ENCODE measurements at places on chromosomes 2 and 18. TPM values are rescaled to one million over a fixed set of nuclear protein-coding genes. Genes with fewer than 3 reads are reported as not detected.
A peak's percentile ranks its signal among the peaks of the same experiment; 100 is the strongest.

DNA sequence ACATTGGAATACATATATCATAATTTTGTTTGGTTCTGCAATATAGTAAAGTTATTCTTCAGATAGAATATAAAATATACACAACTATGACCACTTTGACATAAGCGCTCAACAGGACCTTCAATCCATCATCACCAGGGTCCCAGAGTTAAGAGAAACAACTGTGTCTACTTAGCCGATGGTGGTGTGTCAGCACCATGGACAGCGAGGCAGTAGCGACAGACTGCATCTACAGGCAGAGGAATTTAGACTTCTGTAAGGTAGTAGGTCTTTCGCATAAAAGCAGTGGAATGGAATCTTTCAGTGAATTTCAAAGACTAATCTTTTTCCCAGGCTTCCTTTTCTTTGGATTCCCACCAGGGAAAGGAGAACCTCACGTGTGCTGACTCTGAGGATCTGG, 20.5 kb upstream of the LRPPRC start:
- peak; percentile 68 for DNase-seq

GRCh38 chr2:175698061-175698460, 304.0 kb downstream of the LNPK start:
- DNase-seq: no peak

GRCh38 chr2:60861736-60862135, 19.6 kb upstream of the REL start:
- DNase-seq: no peak

DNA sequence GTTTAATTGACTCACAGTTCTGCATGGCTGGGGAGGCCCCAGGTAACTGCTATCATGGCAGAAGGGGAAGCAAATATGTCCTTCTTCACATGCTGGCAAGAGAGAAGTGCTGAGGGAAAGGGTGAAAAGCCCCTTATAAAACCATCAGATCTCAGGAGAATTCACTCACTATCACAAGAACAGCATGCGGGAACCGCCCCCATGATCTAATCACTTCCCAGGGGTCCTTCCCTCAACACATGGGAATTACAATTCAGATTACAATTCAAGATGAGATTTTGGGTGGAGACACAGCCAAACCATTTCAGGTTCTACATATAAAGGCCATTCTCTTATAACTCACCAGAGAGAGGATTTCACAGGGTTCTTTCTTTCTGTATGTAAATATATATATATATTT, 62.9 kb downstream of the VRK2 start:
- DNase-seq: no peak

DNA sequence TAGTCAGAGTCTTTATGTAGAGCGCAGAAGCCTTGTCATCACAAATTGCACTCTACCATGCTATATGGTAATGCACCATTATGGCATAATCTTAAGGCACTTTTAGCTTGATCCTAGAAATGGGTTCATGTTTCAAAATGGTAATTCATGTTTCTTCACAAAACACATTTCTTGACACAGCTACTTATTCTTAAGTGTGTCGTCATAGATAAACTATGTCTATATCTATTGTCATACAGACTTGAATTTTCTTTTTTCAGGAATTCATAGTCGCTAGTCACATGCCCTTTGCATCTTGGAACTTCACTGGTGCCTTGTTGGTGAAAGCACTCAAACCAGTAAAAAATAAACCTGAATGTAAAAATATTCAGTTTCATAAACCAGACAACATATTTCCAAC, 1578.2 kb downstream of the LRP1B start:
- no peak for DNase-seq

- DNase-seq: peak; percentile 60
Observed at GRCh38 chr18:6885992-6886796, 156.7 kb downstream of the ARHGAP28 start.

DNA sequence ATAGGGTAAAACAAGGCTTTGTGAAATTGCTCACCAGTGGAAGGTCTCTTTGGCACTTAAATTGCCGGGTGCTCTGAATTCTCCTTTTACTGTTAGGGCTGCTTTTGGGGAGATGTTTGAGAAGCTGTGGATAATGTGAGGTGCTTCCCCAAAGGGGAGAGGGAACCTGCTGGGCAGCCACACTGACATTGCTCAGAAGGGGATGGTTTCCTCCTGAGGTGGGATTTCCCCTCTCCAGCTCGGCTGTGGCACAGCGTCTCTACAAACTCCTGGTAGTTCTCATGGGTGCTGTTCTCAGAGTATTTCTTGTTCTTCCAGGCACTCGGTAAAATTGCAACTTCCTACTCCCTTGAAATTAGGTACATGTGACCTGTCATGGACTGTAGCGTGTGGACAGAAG, 124.2 kb downstream of the LPIN1 start:
- no peak for DNase-seq

- no peak for DNase-seq
Observed at GRCh38 chr2:59250307-59250677, 1009.2 kb upstream of the FANCL start.

DNA sequence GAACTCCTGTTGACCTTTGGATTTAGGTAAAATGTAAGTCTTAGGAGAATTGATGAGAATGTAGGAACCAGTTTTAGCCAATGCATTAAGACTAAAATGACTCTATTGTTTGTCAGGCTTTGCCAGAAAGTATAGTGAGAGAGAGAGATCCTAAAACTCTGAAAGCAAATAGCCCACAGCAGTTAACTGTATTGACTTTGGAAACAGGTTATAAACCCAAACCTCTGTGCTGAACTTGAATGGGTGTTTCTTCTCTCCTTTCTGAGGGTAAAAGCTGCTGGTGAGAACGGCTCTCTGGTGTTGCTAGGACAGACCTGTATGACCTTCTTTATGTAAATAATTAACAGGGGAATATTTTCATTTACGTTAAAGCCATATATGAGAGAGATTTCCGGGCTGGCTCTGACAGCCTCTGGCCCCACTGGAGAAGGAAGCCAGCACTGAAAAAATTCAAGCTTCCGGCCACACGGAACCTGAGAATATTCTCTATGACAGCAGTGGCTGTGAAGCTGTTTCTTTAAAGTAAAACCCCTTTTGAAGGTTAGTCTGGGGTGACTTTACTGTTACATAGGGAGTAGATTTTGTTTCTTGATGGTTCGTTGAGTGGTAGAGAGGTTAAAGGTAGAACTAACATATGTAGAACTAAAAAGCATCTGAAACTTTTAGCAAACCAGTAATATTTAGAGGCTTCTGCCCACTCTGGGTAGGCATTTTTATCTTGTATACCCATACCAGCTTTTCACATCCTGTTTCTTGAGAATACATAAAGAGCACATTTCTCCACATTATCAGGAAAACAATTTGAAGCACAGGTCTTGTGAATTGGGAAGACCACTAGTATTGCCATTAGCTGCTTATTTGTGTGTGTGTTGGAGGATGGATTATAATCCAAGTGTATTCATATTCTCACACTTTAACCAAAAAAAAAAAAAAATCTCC, 123.8 kb downstream of the SPTBN1 start:
- DNase-seq: no peak

GRCh38 chr18:3083766-3084165, 70.8 kb upstream of the LPIN2 start:
- DNase-seq: no peak

DNA sequence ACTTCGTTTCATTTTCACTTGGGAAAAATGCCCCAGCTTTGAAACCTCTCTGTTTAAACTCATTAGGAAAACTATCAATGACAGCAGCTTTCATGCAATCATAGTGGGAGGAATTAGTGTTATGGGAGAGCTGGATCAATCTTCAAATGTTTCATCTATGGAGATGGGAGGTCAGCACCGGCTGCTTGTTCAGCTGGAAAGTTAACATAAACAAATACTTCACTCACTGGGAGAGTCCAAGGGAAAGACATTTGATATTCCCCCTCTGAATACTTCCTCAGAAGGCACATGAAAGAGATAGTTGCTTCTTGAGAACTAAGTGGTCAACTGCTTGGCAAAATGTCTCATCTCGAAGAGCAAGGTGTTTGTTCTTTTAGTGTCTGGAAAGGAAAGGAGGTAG, 7.3 kb downstream of the LYPD1 start:
- no peak for DNase-seq

DNA sequence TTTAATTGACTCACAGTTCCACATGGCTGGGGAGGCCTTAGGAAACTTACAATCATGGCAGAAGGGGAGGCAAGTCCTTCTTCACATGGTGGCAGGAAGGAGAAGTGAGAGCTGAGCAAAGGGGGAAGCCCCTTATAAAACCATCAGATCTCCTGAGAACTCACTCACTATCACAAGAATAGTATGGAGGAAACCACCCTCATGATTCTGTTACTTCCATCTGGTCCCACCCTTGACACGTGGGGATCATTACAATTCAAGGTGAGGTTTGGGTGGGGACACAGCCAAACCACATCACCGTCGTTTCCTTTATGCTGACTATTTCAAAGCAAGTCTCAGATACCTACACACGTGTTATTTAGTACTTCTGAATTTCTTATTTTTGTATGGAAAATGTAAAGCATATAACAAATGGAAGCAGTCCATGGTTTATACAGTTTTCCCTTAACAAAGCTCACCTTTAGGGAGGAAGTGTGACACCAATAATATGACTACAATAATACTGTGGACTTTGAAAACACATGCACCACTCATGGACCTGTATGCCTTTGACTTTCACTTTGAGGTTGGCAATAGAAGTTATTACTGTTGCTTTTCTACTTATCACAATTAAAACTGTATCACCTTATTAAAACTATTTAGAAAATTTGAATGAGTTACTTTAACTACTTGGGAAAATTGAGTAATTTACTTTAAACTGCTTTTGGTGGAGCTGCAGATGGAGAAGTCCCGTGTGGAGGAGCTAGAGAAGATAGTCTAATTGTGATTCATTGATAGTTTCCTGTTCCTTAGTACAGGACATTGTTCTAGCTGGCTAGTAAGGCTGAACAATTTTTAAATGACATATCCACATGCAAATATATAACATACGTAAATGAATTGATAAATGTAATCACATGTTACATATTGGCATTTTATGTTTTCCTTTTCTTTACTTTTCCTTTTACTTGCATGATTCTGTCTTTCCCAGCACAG, 37.3 kb downstream of the MTCL1 start:
- no peak for DNase-seq

DNA sequence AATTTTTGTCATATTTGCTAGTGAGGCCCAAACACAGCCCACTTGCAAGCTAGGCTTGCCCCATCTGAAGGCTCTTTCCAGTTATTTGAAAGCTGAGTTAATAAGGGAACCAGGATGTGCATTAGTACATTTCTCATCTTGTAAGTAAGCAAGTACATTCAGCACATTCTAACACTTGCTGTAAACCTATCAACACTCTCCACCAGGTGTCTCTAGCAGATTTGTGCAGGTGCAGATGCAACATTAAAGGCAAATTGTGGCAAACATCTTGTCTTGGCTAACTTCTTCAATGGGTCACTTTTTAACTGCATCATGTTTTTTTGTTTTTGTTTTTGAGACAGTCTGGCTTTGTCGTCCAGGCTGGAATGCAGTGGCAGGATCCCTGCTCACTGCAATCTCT, 25.3 kb upstream of the MFSD6 start:
- no peak for DNase-seq

GRCh38 chr2:72415241-72415661, 267.6 kb upstream of the CYP26B1 start:
- DNase-seq: no peak

- DNase-seq: no peak
Observed at GRCh38 chr2:148302526-148302925, 281.6 kb downstream of the MBD5 start.

- DNase-seq: no peak
Observed at GRCh38 chr2:36415381-36416022, 59.9 kb downstream of the CRIM1 start.

- DNase-seq: no peak
Observed at GRCh38 chr2:108316461-108317258, 28.0 kb downstream of the SULT1C2 start.

- DNase-seq: no peak
Observed at GRCh38 chr18:78636260-78636659, 343.4 kb upstream of the SALL3 start.

GRCh38 chr18:10482363-10482984, 28.0 kb downstream of the APCDD1 start:
- DNase-seq: no peak

- no peak for DNase-seq
Observed at GRCh38 chr2:64015898-64016297, 3.3 kb downstream of the VPS54 start.

- no peak for DNase-seq
Observed at GRCh38 chr2:196365923-196366322, 194.5 kb upstream of the STK17B start.

GRCh38 chr2:238290091-238290509, 1.7 kb upstream of the PER2 start:
- DNase-seq: no peak

- no peak for DNase-seq
Observed at GRCh38 chr18:56907771-56908170, 239.1 kb upstream of the BOD1L2 start.

DNA sequence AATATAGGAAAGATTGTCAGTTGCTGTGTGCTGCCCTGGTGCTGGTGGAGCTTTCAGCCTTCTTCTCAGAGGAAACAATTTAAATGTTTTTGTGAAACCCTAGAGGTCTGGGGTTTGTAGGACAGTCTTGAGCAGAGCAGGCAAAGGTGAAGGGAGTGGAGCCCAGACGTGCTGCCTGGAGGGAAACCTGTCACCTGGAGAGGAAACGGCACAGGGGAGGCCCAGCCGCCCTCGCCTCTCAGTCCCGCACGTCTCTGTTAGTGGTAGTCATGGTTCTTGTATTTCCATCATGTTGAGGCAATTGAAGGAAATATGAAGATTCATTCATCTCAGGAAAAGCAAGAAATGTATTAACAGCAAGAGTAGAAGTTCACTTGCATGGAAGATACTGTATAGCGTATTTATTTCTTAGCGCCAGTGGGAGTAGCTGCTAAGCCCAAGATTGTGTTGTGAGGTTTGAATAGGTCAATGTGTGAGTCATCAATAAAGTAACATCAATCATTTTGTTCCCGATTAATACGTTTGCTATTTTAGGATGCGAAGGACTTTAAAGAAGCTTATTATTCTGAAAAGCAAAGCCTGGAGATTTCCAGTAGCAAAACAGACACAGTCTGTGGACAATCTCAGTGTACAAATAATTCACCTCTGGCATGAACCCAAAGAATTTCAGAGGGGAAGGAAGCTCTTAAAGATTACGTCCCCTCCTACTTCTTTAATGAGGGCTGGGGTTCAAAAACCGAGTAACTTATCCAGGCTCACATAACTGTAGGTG, 70.4 kb downstream of the LRRFIP1 start:
- DNase-seq: no peak

GRCh38 chr2:182182436-182182835, 196.8 kb downstream of the PPP1R1C start:
- no peak for DNase-seq

KIF3C gene
- 56.2 TPM for total RNA-seq

G6PC2 gene
- total RNA-seq: not detected

SLC9A4 gene
- not detected for total RNA-seq

TUBA4A gene
- not detected for total RNA-seq

RAX gene
- total RNA-seq: not detected

CD8A gene
- 0.54 TPM for total RNA-seq

BCL2 gene
- 14.1 TPM for total RNA-seq

FOXD4L1 gene
- 0.52 TPM for total RNA-seq

PTPRN gene
- total RNA-seq: 3.2 TPM

TNFAIP6 gene
- total RNA-seq: 0.75 TPM

SIX2 gene
- not detected for total RNA-seq

CCDC102B gene
- 6.5 TPM for total RNA-seq

NT5DC4 gene
- total RNA-seq: not detected
